ENCODE measurements at places on chromosomes 1 and 21.
A peak's percentile ranks its signal among the peaks of the same experiment; 100 is the strongest.

GRCh38 chr1:209080170-209080781, 503.2 kb upstream of the CAMK1G start:
- DNase-seq, result peak; percentile 86

GRCh38 chr1:225437710-225438437, 10.0 kb upstream of the LBR start:
- no peak for DNase-seq

GRCh38 chr1:27594564-27595510, 9.1 kb downstream of the AHDC1 start:
- DNase-seq, result no peak

DNA sequence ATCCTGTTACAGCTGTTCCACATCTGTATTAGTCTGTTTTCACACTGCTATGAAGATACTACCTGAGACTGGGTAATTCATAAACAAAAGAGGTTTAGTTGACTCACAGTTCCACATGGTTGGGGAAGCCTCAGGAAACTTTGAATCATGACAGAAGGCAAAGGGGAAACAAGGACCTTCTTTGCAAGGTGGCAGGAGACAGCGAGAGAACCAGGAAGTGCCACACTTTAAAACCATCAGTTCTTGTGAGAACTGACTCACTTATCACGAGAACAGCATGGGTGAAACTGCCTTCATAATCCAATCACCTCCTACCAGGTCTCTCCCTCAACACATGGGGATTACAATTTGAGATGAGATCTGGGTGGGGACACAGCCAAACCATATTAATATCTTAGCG, 110.3 kb upstream of the TRABD2B start:
- peak; percentile 87 for DNase-seq

DNA sequence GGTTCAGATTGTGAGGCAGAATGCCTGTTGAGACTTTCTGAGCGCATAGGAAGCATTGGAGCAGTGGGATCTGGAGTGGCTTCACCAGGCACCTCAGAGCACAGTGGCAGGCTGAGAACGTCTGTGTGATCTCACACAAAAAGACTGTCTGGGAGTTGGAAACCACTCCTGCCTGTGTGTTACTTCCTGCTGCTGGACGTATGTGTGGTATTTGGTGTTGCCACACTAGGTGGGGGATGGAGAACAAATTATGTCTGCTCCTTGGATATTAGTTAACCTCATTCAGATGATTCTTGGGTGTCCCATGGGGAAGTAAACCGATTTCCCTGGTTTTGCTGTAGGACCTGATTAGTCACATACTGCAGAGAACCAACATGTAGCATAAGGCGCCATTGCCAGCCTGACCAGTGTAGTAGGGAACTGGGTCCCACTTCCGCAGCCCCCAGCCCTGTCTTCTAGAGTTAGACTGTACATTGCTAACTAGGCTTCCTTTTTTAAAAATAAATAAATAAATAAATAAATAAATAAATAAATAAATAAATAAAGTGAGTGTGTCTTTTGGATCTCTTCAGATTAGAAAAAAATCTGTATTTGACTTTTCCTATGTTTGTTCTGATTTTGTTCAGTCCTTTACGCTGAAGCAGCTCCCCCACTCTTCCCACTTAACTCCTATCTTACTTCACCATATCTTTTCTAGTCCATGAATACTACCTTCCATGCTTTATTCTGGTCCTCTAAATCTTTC, 26.9 kb downstream of the UCK2 start:
- DNase-seq, result peak; percentile 88

DNA sequence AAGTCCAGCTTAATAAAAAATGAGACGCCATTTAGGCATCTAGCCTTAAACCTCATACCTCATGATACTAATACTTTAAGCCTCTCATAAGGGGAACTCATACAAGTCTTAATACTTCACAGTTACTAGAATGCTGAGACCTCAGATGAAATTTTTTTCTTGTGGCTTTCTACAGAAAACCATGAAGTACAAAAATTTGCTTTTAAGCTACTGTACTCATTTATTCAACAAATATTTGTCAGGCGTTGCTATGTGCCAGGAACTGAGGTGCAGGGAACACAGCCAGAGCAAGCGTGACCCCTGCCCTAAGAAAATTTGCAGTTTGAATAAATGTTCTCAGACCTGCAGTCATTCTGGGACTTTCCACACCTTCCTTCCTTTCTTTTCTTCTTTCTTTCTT, 150.6 kb downstream of the MRPL39 start:
- DNase-seq, result peak; percentile 30

DNA sequence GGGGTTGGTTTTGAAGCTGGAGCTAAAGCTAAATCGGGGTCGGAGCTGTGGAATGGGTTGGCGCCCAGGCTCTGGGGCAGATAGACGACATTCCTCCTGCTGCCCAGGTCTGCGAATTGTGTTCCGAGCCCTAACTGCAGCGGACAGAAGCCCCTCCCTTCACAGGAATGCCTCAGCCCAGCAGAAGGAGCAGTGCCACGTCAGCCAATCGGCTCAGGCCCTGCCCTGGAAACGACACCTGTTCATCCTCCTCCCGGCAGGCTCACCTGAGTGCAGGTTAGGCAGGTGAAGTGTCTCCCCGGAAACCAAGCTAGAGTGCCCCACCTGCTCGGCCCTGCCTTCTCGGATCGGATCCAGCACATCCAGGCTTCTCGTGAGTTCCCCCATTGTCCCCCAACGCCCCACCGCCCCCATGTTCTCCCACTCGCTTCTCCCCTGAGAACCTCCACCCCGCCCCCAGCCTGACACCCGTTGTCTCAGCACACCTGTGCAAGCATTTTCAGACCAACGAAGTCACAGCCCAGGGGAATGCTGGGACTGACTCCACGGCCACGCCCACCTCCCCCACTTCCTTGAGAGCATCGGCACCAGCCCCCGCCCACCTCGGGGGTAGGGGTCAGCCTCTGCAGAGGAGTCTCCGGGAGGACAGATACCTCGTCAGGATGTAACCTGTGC, 775 bp downstream of the TMEM125 start:
- peak; percentile 45 for DNase-seq

GRCh38 chr1:89767618-89768017, 53.2 kb upstream of the LRRC8D start:
- DNase-seq, result no peak

- DNase-seq, result no peak
Observed at GRCh38 chr1:100791586-100791985, 72.0 kb downstream of the VCAM1 start.

GRCh38 chr1:119731741-119732430, 20.2 kb downstream of the PHGDH start:
- DNase-seq, result no peak

- DNase-seq, result no peak
Observed at GRCh38 chr1:62433861-62434617, 2.8 kb upstream of the USP1 start.

DNA sequence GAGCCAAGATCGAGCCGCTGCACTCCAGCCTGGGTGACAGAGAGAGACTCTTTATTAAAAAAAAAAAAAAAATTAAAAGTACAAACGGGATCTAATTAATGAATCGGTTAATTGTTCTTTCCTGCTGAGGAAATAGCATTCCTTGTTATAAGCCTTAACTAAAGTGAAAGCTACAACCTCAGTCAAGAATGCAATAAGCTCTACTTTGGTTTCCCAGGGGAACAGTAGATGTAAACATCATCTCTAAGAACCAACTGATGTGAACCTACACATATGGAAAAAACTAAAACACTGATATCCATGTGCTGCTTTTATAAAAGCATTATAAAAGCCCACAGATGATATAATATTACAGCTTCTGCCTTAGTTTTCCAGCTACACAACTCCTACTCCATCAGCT, 41.9 kb downstream of the LPGAT1 start:
- DNase-seq, result peak; percentile 9

DNA sequence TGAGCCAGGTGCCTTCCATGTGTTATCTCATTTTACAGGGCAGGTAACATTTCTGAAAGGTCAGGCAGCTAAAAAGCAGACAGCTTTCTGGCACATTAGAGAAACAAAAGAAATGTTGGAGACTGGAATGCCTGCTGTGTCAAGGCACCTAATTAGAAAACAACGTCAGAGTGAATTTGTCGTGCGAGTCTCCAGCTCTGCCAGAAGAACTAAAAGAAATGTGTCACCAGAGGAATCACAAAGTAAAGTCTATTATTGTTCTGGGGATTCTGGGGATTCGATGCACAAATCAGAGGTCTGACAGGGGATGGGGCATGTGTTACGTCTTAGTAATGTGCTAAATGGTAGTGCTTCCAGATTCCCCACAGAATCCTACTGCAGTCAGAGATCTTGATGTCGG, 89.3 kb downstream of the EDEM3 start:
- no peak for DNase-seq

DNA sequence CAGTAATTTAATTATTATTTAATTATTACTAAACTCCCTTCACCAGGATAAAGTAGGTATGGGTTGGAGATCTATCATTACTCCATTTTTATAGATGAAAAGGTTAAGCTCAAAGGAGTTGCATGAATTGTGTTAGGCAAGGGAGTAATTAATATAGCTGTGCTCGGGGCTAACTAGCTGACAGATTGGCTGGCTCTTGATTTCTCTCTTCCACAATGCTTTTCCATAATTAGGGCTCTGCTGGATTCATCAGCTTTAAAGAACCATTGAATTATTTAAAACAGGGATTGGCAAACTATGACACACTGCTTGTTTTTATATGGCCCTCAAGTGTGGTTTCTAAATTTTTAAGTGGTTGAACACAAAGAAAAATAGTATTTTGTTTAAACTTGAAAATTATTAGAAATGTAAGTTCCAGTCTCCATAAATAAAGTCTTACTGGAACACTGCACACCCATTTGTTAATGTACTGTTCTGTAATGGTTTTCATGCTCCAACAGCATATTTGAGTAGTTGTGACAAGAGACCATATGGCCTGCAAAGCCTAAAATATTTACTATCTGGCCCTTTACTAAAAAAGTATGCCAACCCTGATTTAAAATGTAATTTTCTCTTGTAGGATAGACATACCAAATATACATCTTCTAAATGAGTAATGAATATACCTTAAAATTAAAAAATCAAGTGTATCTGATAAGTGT, 76.4 kb downstream of the GDAP2 start:
- no peak for DNase-seq

GRCh38 chr21:37827913-37828312, 88.3 kb downstream of the KCNJ6 start:
- DNase-seq, result no peak

- DNase-seq, result no peak
Observed at GRCh38 chr1:209560529-209560928, 23.0 kb upstream of the CAMK1G start.

- DNase-seq, result no peak
Observed at GRCh38 chr1:44694863-44695478, 20.5 kb downstream of the ARMH1 start.

GRCh38 chr1:10045480-10046355, 13.0 kb downstream of the UBE4B start:
- DNase-seq, result no peak

GRCh38 chr1:167136806-167137205, 42.9 kb downstream of the STYXL2 start:
- no peak for DNase-seq

- peak; percentile 95 for DNase-seq
Observed at GRCh38 chr1:230459465-230459864, 33.3 kb upstream of the PGBD5 start.

DNA sequence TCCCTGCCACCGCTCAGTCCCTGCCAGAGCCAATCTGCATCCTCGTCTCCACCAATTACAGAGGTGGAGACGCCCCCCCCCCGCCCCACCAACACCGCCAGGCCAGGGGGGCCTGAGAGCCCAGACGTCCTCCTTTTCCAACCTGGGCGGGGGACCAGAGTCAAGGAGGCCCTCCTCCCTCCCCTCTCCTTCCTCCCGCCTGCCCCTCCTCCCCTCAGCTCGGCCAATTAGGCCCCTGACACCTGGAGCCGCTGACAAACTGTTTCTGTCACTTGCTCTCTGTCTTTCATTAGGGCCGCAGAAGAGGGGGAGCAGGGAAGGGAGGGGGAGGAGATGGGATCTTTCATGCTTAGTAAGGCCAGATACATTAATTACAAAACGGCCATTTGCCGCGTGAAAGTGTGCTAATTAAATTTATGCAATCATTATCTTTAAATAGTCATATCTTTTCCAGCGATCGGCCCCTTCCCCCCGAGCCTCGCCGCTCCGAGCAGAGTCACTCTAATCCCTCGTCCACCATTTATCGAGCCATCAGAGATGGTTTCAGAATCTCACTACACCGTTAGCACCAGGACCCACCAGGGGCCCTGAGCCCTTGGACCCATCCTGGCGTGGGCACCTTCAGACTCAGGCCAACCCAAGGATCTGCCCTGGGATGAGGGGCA, 94.7 kb downstream of the PAX7 start:
- DNase-seq, result no peak
